ENCODE measurements at places on chromosomes 4 and X. TPM values are rescaled to one million over a fixed set of nuclear protein-coding genes. Genes with fewer than 3 reads are reported as not detected.

Gene SCD5
- total RNA-seq: 17.2 TPM

DNA sequence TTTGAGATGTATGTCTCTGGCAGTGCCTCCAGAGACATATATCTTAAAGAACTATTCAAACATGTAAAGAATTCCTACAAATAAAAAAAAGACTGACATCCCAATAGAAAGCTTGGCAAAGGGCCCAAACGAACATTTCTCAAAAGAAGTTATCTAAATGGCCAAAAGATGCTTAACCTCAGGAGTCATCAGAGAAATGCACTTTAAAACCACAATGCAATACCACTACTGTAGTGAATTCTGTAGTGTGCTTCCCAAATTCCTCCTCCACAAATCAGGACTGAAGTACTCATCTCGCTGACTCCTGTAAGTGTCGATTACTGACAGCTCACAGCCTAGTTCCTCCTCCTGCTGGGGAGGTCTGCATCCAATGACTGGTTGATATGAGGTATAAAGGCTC, 129.0 kb upstream of the MAMLD1 start:
- DNase-seq: peak; percentile 58

DNA sequence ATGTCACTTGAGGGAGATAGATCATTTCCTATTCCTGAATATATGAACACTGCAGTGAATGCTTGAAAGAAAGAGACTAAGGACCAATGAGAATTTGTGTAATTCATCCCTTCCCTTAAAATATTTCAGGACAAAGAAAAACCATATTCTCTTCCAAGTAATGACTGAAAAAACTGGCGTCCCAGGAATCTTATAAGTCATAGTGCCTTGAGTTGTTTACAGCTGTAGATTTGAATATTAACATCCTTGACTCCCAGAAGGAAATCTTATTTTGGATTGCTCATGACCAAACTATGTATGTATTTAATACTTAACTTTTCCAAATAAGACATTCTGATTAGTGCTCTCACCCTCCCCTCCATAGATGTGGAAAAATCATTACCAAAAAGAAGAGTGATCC, 55.5 kb downstream of the CLDN22 start:
- no peak for DNase-seq

Gene CXorf49B
- total RNA-seq: not detected

DNA sequence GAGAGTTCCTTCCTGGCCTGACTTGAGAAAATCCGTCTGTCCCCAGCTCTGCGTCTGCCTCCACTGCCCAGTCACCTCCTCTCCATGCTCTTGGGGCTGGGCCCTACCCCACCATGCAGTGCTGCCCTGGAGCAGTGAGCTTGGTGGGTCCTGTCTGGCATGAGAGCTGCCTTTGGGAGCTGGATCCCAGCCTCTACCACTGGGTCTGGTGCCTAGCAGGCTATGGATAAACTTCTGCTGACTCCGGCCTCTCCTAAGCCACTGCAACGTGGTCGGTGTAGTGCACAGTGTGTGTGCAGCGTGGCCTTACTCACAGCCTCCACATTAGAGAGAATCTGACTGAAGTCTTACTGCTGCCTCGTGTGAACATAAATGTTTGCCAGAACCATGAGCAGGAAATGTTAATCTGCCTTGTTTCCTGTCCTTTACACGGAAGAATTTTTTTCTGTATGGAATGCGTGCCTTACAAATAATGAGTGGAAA, 47.6 kb downstream of the HTT start:
- no peak for DNase-seq

Data from SJSA1 (cell line).